Tongue (tissue), 3 donors: ENCODE measurements at places on chromosomes 7 and 10.

DNA sequence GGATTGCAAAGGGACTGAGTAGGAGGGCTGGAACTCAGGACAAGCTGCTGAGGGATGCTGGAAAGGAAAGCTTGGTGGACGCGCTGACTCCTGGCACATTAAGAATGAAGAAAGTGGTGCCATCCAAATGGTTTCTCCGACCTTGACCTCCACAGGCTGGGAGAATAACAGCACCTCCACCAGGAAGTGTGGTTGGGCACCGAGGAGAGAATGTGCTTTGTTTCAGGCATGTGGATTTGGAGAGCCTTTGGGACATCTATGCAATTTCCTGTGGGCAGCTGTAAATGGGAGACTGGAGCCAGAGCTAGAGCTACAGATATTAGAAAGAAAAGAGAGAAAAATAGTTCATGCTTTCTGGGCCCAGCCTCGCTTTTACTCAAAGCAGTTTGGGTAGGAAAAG lies 29.8 kb upstream of the HABP2 start:
- no peak for DNase-seq

DNA sequence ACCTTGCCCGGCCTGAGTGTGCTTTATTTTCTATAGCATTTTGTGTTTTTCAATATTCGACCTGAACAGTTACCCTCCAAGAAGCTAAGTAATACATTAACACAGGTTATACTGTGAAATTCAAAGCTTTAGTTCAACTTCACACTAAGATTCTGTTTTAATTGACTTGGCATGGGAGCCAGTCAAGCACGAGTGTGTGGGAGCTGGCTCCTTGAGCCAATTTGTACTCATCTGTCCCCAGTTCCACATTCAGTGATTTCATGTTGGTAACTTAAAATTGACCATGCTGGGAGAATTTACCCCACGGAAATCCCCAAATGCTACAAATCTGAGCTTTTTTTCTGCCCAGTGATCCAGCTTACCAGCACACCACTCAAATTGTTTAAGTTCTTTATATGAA lies 20.3 kb downstream of the TSPAN12 start:
- DNase-seq = no peak

GRCh38 chr7:98617051-98617959 lies at the start of gene NPTX2:
NPTX2 (plus strand) TSS chr7:98617285; CDS start chr7:98617462, 177 bp downstream.
- DNase-seq = peak; percentile 80

- DNase-seq = peak; percentile 75
Measured at GRCh38 chr10:73888514-73888913, 14.2 kb upstream of the CAMK2G start.

GRCh38 chr7:105388356-105389087 lies at the start of gene SRPK2:
SRPK2 (minus strand) TSS chr7:105388921.
- peak; percentile 88 for DNase-seq

DNA sequence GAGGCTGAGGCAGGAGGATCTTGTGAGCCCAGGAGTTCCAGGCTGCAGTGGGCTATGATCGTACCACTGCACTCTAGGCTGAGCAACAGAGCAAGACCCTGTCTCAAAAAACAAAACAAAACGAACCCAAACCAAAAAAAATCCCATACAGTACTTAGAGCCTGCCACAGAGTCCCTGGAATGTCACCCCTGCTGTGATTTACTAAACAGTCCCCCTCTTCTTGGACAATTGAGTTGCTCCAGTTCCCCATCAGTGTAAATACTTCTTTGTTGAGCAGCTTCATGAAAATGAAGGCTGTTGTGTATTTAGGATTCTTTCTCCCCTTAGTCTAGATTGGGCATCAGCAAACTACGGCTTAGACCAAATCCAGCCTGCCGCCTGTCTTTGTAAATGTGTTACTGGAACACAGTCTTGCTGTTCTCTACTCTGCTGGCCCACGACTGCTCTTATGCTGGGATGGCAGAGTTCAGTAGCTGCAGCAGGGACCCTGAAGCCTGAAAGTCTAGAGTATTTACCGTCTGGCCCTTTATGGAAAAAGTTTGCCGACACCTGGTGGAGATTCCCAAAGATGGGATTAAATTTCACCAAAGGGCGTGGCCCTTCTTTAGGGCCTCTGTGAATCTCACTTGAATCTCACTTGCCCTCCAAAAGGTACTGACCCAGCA lies 57.8 kb downstream of the PALD1 start:
- DNase-seq = peak; percentile 52

GRCh38 chr7:39624935-39625694 lies 1.7 kb downstream of the RALA start:
- DNase-seq = no peak

DNA sequence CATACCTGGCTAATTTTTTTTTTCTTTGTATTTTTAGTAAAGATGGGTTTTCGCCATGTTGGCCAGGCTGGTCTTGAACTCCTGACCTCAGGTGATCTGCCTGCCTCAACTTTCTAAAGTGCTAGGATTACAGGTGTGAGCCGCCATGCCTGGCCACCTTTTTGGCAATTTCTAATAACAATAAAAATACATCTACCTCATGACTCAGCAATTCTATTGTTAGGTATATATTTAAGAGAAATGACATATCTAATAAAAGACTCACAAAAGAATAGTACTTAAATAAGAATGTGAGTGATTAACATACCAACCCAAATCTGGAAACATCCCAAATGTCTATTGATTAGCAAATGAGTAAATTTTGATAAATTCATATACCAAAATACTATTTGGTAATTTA lies 103.6 kb upstream of the PPP1R9A start:
- DNase-seq = no peak

- peak; percentile 63 for DNase-seq
Measured at GRCh38 chr10:58457761-58458616, 54.7 kb upstream of the BICC1 start.

DNA sequence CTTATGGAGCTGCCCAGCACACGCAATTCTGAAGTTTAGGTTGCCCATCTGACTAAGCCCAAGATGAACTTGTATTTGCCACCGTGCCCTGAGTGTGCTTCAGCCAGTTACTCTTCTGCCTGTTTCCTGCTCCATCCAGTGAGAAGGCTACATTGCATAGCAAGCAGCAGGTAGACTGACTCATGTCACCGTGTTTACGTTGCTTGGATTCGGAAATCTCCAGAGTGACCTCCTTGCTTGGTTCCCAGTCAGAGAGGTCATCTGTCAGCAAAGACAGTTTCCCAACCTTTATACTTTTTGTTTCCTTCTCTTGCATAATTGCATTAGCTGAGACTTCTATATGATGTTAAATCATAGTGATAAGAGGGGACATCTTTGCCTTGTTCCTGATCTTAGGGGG lies 30.9 kb downstream of the NACAD start:
- DNase-seq = no peak

- DNase-seq = no peak
Measured at GRCh38 chr10:33248638-33249037, 85.8 kb downstream of the NRP1 start.

DNA sequence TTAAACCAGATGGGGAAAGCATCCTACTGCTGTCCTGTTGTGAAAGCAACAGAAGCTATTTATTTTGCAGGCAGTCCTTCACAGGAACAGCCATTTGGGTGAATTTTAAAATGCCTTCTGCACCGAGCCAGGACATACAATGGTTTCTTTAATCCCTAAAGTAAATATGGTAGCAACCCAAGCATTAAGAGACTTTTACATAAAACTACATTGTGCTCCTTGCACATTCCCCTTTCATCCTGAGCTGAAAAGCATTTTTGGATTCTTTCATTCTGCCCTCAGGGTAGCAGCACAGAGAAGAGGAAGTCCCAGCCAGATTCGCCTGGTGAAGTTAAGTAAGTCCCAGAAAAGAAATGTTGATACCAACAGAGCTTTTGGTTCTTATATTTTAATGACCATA lies 84.0 kb upstream of the FAM3C start:
- peak; percentile 47 for DNase-seq

DNA sequence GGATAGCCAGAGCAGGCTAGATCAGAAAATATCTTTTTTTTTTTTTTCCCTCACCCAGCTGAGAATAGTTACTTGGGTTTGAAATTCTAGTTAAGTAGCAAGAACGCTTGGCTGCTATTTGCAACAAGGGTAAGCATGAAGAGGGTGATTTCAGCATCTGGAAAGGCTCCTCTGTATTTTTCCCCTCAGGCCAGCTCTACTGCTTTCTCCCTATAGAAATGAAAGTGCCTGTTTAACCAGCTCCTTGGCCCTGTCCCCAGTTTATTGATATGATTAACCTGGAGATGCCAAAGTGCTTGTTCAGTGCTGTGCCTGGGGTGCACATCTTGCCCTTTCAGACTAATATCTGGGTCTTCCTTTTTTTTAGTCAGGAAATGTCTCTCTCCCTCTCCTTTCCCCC lies 37.1 kb downstream of the AP3M1 start:
- DNase-seq = peak; percentile 23

DNA sequence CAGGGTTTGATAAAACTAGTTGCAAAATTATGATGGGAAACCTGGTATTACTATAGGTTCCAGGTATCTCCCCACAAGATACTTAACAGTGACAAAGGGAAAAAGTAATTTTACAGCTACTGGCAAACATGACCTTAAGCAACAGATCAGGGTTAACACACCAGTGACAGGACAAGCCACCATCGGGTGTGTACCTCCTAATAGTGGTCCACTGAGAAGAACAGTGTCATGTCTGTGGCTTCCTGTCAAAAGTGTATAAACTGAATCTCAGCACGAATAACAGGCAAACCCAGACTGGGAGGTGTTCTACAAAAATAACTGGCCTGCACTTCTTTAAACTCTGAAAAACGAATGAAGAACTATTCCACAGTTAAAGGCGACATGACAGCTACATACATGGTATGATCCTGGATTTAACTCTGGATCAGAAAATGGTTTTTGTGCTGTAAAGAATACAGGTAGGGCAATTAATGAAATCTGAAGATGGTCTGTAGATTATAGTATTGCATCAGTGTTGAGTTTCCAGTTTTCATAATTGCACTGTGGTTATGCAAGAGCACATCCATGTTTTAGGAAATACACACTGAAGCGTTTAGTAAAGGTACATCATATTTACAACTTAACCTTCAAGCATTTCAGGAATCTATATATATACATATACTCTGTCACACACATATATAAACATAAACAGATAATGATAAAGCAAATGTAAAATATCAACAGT lies 32.0 kb upstream of the ARMS2 start:
- no peak for DNase-seq

- no peak for DNase-seq
Measured at GRCh38 chr7:157685430-157686284, 348.9 kb downstream of the DNAJB6 start.

DNA sequence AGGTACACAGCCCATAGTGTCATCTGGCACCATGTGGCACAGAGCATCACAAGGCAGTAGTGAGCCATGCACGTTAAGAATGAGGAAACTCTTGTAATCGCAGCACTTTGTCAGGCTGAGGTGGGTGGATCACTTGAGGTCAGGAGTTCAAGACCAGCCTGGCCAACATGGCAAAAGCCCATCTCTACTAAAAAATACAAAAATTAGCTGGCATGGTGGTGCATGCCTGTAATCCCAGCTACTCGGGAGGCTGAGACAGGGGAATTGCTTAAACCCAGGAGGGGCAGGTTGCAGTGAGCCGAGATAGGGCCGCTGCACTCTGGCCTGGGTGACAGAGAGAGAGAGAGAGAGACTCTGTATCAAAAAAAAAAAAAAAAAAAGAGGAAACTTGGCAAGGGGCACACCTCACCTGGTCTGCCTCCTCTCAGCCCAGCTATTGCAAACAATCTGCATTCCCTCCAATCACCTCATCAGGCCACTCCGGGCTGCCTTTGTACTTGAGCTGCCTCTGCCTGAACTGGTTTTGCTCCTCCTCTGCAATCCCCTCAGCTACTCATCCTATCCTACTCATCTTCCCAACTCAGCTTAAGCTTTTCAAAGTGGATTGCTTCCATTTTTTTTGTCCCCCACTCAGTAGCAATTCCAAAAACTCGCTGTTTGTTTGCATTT lies 46.0 kb upstream of the OPTN start:
- peak; percentile 20 for DNase-seq

GRCh38 chr10:22620140-22620857 lies 94.1 kb downstream of the PIP4K2A start:
- peak; percentile 83 for DNase-seq

GRCh38 chr7:155796381-155797261 lies 15.6 kb downstream of the SHH start:
- DNase-seq = no peak

DNA sequence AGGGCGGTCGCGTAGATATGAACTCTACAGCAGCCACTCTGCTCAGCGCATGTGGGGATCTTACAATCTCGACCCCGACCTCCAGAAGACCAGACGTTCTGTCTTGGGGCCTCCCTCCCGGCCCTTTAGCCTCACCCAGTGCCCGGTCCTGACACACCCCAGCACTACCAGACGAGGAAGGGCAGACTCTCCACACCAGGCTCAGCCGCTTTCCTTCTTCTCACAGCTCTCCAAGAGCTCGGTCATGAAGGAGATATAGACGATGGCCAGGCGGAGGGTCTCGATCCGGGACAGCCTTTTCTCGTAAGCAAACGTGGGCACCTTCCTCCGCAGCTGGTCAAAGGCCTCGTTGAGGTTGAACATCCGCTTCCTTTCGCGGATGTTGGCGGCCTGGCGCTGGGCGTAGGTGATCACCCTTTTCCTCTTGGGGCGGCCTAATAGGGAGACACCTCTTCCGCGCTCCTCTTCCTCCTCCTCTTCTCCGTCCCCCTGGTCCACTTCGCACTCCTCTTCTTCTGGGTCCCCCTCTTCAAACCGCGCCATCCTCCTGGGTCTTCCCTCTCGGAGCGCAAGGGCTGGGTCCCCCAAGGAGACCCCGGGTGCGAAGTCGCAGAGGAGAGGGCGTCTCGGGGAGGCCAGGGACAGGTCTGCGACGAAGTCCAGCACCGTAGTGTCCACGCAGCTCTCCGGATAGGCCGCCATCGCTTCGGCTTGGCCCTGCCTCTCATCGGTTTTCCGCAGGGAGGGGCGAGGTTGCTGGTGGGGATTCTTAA lies at the start of gene FERD3L:
Gene FERD3L, minus strand, starts transcription at position 761 of the 773 bp plus-strand sequence. Its CDS starts 59 bp downstream, at position 702.
- peak; percentile 0 for DNase-seq

GRCh38 chr10:30386801-30387588 lies 37.9 kb upstream of the MTPAP start:
- DNase-seq = no peak

- DNase-seq = peak; percentile 15
Measured at GRCh38 chr7:158957510-158957906, 101.2 kb downstream of the DYNC2I1 start.

GRCh38 chr7:52423251-52423650 lies 612.2 kb upstream of the POM121L12 start:
- peak; percentile 2 for DNase-seq

GRCh38 chr10:86970982-86971231 lies 2.6 kb downstream of the ADIRF start:
- no peak for DNase-seq
